Globus pallidus (tissue), 1 donor: ENCODE measurements at places on chromosomes 3 and 15.
A peak's percentile ranks its signal among the peaks of the same experiment; 100 is the strongest.

DNA sequence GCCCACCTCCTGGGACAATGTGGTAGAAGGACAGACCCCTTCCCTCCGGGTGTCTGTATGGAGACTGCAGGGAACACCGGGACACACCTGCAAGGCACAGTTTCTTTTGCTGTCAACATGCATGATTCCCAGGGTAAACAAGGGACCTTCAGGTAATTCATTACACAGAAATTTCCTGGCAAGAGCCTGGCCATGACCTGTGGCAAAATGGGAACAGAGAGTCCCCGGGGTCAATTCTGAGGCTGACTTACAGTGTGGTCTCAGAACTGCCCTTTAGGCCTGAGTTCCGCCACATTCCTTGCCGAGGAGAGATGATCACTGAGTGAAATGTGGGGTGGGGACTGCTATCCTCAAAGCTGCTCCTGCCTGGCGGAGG lies 6.3 kb downstream of the STARD5 start:
- DNase-seq = no peak

DNA sequence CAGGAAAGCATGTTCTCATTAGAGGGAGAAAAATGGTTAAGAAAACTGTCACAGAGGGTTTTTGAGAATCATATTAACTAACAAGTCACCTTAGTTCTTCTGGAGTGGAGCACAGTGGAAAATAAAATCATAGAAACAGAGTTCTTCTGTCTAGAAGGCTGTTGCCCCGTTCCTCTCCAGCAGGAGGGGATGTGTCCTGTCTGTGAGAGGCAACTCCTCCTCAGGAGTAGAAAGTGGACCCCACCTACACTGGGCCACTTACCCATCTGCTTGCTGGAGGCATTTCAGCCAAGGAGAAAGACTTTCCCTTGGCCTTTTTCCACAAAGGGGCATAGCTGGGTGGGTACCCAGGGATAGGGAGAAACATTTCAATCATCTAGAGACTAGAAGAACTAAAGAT lies 106.6 kb downstream of the SSR3 start:
- DNase-seq = no peak

- DNase-seq = no peak
These were observed 43.9 kb downstream of the SEMA3G start for GRCh38 chr3:52401021-52401420.

DNA sequence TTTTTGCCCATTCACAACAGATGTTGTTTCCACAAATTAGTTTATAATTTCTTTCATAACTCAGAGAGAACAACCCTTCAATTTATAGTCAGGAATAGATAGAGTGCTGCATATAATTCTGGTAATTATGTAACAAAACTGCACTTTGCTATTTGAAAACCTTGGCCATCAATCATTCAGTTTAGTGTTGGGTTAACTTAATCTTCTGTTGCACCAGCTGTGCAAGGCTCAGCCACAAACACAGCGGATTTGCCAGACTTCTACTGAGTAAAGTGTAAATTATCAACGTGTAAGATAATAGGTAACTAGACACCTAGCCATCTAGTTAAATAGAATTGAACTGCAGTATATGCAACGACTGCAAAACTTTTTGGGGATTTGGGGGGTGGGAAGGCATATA lies 1064.3 kb upstream of the EPHA6 start:
- no peak for DNase-seq

- no peak for DNase-seq
These were observed 97.5 kb downstream of the BDH1 start for GRCh38 chr3:197458179-197458707.

- DNase-seq = no peak
These were observed 70.2 kb downstream of the ADAMTS9 start for GRCh38 chr3:64617610-64618009.

DNA sequence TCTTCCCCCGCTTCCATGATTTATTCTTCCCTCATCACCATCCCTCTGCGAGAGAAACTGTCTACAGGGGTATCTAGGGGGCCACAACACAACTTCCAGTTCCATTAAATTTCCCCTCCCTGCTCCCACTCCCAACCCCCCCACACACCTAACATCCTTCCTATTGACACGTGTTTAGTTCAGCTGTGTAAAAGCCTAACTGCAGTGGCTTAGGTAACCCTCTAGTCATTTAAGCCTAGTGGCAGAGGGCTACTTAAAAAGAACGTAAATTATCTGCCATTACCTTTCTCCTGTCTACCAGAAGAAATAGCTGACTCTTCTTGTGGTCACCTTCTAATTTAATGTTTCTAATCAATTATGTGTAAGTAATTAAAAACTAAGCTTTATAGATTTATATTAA lies 56.3 kb downstream of the ZNF148 start:
- DNase-seq = no peak

DNA sequence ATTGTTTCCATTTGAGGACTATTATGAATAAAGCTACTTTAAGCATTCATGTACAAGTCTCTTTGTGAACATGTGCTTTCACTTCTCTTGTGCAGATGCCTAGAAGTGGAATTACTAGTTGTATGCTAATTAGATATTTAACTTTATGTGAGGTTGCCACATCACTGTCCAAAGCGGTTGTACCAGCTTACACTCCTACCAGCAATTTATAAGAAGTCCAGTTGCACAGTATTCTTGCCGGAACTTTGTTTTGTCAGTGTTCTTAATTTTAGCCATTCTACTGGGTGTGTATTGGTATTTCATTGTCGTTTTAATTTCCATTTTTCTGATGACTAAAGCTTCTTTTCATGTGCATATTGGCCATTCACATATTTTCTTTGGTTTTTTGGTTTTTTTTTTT lies 29.1 kb downstream of the SEMA3G start:
- DNase-seq = no peak

DNA sequence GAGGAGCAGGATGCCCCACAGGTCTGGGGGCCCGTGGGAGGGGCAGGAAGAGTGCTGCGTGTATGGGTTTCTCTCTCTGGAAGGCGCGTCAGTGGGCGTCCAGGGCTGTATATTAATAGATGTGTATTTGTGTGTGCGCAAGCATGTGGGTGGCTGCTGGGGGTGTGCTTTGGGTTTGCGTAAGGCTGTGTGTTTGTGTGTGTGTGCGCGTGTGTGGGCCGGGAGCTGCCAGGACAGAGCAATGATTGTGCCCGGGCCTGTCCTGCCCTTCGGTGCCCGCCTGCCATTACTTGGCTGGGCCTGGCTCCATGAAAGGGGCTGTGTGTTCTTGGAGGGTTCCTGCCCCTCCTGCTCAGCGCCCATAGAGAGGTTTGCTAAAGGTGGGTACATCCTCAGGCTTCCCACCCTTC lies 16.3 kb downstream of the CSPG4 start:
- DNase-seq = no peak

GRCh38 chr3:178392511-178392926 lies 143.7 kb upstream of the KCNMB2 start:
- no peak for DNase-seq

GRCh38 chr3:153221748-153222162 lies 59.7 kb downstream of the RAP2B start:
- peak; percentile 63 for DNase-seq

GRCh38 chr15:41945731-41946130 lies 26.6 kb downstream of the EHD4 start:
- no peak for DNase-seq

- no peak for DNase-seq
These were observed 83.8 kb downstream of the ASB7 start for GRCh38 chr15:100686021-100686724.

- no peak for DNase-seq
These were observed 8.3 kb downstream of the SEMA3G start for GRCh38 chr3:52436500-52437149.

GRCh38 chr3:111998636-111999483 lies at the start of gene TAGLN3:
TSS of gene TAGLN3 (plus strand) at chr3:111998922. CDS start at chr3:111999423, 501 bp downstream.
- peak; percentile 48 for DNase-seq

DNA sequence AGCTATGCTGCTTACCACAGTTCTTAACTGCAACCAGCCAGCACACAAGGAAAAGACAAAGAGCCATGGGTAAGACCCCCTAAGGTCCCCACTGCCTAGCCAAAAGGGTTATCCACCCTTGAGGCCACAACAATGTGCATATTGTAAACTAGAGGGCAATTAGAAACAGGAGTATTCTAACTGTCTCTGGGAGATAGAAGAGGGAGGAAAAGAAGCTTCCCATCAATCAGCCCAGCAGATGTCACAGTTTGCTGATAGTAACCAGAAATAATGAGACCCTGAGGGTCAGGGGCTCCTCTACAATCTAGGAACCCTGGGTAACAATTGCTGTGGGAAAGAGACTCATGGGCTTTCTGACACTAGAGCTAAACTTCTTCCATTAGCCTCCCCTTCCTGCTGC lies 20.6 kb upstream of the IFT57 start:
- no peak for DNase-seq

- DNase-seq = peak; percentile 49
These were observed 18.6 kb downstream of the RNU5B-1 start for GRCh38 chr15:65323071-65323511.

GRCh38 chr3:45273681-45274515 lies 47.8 kb upstream of the TMEM158 start:
- no peak for DNase-seq

- no peak for DNase-seq
These were observed 139.5 kb upstream of the TMCO5A start for GRCh38 chr15:37794947-37795346.

DNA sequence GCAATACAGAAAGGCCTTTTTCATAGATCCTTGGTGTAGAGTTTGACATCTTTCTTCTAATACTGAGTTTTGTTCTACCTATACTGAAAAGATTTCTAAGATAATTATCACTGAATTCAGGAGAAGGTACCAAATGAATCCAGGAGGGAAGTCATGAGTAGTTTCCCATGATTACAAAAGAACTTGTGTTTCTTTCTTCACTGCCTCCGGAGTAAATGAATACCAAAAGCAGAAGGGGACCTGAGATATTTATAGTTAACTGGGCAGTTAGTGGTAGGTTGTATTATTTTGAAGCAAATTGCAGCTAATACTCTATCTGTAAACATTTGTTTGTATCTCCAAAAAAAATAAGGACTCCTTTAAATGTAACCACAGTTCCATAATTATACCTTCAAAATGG lies 175.4 kb downstream of the SUCNR1 start:
- DNase-seq = no peak

- no peak for DNase-seq
These were observed 14.6 kb downstream of the MRPS25 start for GRCh38 chr3:15050405-15051092.

DNA sequence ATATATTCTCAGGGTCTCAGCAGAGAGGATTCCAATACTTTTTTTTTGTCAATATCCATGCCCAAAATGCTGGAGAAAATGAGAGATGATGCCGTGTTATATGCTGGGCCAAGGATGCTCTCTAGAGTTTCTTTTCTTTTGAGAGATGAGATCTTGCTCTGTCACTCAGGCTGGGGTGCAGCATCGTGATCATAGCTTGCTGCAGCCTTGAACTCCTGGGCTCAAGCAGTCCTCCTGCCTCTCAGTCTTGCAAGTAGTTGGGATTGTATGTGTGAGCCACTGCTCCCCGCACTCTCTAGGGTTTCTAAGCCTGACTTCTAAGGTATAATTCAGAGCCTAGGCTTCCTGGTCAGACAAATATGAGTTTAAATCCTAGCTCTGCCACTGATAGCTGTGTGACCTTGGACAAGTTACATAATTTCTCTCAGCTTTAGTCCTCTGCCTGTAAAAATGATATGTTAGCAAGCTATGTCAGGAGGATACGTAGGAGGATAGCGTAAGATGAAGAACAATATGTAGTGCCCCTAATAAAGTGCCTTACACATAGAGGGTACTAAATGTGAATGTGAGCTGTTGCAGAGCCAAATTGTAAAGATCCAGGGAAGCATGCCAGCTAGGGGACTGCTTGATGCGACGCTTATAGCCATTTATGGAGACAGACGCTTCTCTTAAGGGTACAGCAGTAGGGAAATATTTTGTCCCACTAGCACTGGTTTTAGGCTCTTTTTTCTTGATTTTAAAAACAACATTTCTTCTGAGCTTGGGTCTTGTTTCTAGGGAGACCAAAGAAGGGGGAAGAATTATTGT lies 7.4 kb downstream of the STARD9 start:
- no peak for DNase-seq

- DNase-seq = no peak
These were observed 25.1 kb upstream of the GABPB1 start for GRCh38 chr15:50380089-50380488.

DNA sequence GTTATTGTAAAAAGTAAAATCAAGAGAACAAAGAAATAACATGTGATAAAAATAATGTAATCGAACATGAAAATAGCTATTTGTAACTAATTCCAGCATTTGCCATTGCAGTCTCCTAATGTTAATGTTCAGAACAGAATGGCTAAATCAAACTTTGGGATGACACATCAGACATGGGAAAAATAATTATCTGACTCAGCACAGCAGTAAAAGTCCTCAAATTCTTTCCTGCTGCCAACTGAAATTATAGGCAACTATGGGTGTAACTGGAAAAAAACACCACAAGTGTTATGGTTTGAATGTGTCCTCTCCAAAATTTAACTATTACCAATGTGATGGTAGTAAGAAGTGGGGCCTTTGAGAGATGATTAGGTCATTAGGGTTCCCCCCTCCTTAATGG lies 446.7 kb downstream of the C3orf38 start:
- DNase-seq = no peak

DNA sequence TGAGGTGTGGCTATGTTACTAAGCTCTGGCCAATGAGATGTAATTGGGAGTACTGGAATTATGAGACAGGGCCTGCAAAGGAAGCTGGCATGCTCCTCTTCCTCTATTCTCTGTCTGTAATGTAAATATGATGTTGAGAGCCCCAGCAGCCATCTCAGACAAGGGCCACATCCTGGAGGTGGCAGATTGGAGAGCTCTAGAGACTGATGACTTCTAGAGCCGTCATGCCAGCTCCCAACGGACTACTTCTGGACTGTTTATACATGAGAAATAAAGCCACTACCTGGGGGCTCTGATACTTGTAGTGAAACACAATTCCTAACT lies 19.7 kb downstream of the PLD1 start:
- no peak for DNase-seq

DNA sequence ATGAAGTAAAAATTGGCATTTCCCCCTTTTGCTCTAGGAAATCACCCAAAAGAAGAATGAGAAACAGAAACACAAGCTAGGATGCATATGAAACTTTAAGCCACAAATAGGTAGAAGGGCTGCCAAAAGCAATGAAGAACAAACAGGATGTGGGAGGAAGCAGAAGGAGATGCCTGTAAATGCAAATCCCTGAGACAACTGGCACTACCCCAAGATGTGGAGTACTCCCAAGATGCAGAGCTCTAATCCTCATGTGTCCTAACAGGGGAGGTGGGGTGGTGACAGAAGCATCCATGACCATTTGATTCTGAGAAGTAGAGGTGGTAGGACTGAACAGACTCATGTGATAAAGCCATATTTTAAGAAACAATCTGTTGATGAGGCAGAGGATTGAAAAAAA lies 31.9 kb upstream of the ZNF280D start:
- DNase-seq = no peak

DNA sequence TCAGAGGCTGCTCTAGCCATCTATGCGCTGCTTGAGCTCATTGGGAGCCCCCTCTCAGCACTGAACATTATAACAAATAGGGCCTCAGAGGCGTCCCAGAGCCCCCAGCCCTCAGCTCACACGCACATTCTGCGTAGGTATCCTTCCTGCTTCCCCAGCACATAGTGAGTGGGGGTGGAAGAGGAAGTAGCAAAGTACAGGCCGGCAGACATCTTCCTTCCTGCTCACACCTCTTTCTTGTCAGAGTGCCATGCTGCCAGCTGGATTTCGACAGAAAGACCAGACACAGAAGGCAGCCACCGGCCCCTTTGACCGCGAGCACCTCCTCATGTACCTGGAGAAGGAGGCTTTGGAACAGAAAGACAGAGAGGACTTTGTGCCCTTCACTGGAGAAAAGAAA lies 16.6 kb downstream of the TMOD2 start:
- DNase-seq = no peak
